ENCODE measurements at places on chromosomes 12 and 14.

GRCh38 chr12:24742378-24742777, 206.5 kb downstream of the BCAT1 start:
- DNase-seq: peak; percentile 73

GRCh38 chr14:94673781-94674231, 61.6 kb downstream of the SERPINA3 start:
- DNase-seq: no peak

GRCh38 chr12:79689477-79690141, 1.2 kb downstream of the PAWR start:
- DNase-seq: peak; percentile 80

- DNase-seq: peak; percentile 91
These were observed 21.3 kb upstream of the CD27 start for GRCh38 chr12:6423267-6424007.

GRCh38 chr14:22877000-22877501, 5.5 kb downstream of the LRP10 start:
- no peak for DNase-seq

GRCh38 chr14:68820999-68821683, 28.3 kb upstream of the ZFP36L1 start:
- DNase-seq: no peak

DNA sequence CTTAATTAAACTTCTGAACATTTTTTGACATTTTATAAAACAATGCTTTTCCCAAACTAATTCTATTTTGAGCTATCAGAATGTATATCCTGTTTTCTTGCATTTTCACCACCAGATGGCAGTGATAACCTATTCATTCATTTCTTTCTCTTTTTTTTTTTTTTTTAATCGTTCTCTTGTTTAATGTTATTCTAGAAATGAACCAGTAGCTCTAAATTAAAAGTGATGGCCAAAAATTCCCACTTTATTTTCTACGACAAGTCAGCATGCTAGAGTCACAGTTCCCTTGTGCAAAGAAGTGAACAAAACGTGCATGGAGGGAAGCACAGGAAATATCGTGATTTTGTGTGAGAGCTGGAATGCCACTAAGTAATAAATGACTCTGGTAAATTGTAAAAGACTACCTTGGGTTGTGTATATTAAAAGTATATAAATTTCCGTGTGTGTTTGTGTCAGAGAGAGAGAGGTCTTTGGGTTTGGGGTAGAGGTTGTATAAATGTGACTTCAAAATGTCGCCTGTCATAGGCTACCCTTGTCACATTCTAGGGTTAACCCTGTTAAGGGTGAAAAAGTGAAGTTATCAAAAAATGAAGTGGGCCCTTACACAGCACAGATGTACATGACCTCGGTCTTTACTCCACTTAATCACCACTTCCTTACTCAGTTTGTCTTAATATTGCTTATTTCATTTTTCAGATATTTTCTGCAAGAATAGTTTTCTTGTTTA, 40.4 kb upstream of the LDHB start:
- peak; percentile 37 for DNase-seq

DNA sequence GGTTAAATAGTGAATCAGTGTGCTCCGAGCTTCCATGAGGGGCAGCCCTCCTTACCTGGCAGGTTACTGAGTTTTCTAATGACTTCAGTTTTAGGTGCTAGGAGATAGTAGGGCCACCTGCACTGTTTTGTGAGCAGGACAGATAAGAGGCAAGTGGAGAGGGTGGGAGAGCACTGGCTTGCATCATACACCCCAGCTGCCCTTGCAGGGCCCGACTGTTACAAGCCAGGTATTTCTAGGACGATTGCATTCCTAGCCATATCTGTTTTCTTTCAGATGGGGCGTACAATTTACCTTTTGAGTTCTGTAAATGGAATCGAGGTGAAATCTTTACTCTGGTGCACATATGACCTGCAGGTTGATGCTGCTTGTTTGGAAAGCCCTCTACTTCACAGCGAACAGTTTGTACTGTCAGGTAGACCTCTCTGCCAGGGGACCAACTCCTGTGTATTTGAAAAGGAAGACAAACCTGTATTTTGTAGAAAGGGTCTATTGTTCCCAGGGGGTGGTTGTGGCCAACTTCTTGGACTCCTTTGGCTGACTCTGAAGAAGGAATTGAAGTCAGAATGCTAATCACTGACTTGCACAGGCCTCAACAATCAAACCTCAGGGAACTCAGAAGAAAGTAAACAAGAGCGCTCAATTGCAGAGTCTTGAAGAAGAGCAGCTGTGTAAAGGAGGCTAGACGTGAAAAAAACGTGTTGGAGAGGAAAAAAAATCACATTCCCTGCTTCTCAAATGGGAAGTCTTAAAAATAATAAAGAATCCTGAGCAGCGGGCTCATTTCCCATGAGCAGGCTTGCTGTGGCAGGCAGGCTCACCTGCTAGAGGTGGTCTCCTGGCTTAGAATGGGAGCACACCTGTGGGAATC, 57.3 kb downstream of the ETV6 start:
- DNase-seq: no peak

- no peak for DNase-seq
These were observed 8.3 kb downstream of the COL2A1 start for GRCh38 chr12:47995981-47996401.

DNA sequence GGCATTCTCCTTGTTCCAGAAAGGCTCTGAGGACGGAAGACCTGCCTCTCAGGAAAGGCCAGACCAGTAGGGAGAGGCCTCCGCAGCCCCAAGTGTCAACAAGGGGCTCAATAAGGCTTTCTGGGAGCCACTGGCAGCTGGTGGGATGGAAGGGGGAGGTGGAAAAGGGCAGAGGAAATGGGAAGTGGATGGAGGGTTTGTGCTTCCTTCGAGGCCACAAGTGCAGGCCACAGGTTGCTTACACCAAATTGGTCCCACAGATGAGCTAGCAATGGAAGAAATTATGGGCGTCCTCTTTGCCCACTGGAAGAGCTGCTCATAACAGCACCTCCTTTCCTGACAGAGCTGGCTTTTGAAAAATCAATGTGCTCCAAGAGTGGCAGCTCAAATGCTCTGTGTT, 28.2 kb downstream of the P2RX4 start:
- no peak for DNase-seq

DNA sequence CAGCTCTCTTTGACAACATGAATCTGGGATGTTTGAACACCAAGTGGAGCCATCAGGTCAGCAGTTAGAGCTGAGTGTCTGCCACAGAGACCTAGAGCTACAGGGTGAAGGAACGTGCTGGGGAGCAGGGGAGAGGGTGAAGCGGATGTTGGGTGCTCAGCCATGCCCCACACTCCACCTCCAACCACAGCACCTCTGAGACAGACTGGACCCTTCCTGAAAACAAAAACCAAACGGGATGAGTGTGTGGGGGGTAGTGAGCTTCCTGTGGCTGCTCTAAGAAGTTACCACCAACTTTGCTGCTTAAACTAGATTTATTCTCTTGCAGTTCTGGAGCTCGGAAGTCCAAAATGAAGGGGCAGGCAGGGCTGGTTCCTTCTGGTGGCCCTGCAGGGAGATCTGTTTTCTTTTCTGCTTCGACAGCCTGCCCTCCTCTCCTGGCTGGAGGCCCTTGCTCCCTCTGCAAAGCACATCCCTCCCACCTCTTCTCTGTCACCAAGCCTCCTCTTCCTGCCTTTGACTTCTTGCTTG, 5.6 kb upstream of the GOLGA3 start:
- DNase-seq: no peak

- no peak for DNase-seq
These were observed 65.0 kb downstream of the ATF7IP start for GRCh38 chr12:14430394-14430986.

DNA sequence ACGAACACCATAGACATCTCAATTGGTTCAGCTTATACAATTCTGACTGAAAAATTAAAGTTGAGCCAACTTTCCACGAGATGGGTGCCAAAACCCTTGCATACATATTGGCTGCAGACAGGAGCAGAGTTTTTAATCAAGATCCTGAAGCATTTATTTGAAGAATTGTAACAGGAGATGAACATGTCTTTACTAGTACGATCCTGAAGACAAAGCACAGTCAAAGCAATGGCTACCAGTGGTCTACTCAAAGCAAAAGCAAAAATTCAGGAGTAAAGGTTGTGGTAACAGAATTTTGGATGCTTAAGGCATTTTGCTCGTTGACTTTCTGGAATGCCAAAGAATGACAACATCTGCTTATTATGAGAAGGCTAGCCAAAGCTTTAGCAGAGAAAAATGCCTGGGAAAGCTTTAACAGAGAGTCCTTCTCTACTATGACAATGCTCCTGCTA, 20.7 kb downstream of the ZDHHC17 start:
- DNase-seq: no peak

DNA sequence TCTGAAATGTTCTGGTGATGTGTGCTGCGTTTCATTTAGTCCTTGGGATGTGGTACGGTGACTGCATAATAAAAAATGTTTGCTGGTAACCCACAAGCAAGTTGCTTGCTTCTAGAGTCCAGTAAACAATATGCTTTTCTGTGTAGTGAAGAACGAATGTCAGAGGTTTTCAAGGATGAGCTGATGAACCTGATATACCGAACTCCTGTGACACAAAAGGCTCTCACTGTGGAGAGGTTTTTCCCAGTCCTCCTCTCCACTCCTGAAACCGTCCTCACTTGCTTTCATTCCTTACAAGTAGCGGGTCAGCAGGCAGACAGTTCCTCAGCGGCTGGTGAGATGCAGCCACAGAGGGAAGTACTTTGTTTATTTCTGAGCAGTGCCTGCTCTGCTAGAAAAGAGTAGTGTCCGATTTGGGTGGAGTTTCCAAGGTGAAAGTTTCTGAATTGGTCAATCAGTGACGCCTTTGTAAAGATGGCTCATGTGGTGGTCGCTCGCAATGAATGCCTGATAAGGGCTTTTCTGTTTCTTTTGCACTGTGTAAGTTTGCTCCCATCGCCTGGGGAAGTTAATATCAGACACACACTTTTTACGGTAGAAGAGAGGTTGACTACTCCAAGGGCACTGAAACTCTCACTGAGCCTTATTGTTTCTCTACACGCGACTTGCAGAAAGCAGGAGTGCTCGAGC, 3.0 kb downstream of the ETV6 start:
- peak; percentile 59 for DNase-seq

- DNase-seq: no peak
These were observed 621 bp upstream of the TMEM117 start for GRCh38 chr12:43835264-43835655.

Measured in B cell (primary cell).